ENCODE measurements at places on chromosomes 13 and 19. TPM values are rescaled to one million over a fixed set of nuclear protein-coding genes. Genes with fewer than 3 reads are reported as not detected.

The SYNE4 gene
- total RNA-seq = not detected

The NLRP5 gene
- total RNA-seq = not detected

The FAM124A gene
- total RNA-seq = 1.9 TPM

The CEBPA gene
- 0.18 TPM for total RNA-seq

The MAG gene
- not detected for total RNA-seq

The ZNF296 gene
- total RNA-seq = 0.09 TPM

The PALM gene
- 6.8 TPM for total RNA-seq

The PRX gene
- total RNA-seq = 1.1 TPM

The ZNF541 gene
- total RNA-seq = 0.27 TPM

The FGF9 gene
- total RNA-seq = not detected

The SCGB2B2 gene
- total RNA-seq = 0.09 TPM

The PRR20A gene
- not detected for total RNA-seq
